Osteocyte (in vitro differentiated cells): ENCODE measurements at places on chromosomes 4 and X.
A peak's percentile ranks its signal among the peaks of the same experiment; 100 is the strongest.

DNA sequence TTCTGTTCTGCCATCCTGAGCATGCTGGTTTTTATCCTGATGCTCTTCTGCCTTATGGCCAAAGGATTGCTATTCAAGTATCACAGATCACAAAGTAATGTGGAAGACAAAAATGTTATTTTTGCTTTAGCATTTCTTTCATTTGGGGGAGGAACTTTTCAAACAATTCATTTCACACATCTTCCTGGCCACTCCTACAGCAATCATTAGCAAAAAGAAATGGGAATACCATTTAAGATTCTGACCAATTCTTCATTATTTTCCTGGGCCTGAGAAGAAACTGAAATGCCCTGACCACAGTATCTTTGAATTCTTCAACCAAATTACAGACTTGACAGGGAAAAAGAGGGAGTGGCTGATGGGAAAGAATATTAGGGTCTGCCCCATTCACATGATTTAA is 38.0 kb upstream of the GRID2 start:
- DNase-seq: no peak

GRCh38 chrX:9681422-9681821 is 84.2 kb downstream of the GPR143 start:
- no peak for DNase-seq

DNA sequence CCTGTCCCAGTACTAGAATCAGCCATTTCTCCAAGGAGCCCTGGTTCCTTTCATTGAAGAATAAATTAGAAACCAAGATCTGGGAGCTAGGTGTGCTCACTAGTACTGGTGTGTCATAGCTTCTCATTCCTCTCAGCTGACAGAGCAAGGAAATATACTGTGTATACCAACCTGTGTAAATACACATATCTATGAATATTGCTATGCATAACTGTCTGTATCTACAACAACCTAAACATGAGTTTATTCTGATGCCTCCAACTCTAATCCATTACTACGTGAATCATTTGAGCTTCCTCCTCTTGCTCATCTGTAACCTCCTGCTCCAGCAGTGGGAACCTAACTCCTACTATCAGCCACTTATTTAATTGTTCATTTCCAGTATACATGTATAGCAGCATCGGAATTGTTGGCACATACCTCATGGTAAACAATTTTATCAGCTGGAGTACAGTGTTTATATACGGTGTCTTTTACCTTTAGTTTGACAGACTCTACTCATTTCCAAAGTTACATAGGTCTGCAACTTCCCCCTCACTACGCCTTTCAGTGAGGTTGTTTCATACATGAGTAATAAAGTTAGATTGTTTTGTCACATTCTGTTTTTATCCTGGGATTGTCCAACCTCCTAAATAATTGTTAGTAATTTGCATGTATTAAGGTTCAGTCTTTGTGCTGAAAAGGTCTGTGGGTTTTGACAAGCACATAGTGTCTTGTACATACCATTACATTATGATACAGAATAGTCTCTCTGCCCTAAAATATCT is 7.1 kb upstream of the SCRG1 start:
- DNase-seq: no peak

GRCh38 chrX:132118358-132118757 is 9.5 kb downstream of the FRMD7 start:
- DNase-seq: no peak

- DNase-seq: no peak
Measured at GRCh38 chr4:94571715-94572114, 120.0 kb downstream of the PDLIM5 start.

GRCh38 chrX:152843852-152844251 is 13.0 kb downstream of the NSDHL start:
- no peak for DNase-seq

DNA sequence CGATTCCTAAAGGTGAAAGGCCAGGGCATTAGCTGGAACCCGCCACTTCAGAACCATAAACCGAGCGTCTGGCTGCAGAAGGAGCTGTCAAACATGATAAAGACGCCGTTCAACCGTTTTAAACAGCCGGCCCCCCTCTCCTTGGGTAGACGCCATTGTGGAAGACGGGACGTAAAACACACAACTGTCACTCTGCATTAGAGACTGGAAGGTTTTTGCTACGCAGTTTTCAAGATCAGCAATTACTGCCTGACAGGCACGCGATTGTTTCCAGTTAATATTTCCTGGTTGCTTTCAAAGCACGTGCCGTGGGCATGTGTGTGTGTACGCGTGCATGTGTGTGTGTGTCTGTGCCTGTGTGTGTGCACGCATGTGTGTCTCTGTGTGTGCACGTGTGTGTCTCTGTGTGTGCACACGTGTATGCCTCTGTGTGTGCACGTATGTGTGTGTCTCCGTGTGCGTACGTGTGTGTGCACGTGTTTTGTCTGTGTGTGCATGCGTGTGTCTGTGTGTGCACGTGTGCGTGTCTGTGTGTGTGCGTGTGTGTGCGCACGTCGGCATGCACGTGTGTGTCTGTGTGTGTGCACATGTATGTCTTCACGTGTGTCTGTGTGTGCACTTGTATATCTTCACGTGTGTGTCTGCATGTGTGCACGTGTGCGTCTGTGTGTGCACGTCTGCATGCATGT is 48.8 kb downstream of the SHOX start:
- no peak for DNase-seq

GRCh38 chr4:134337574-134337973 is 136.0 kb upstream of the PABPC4L start:
- no peak for DNase-seq

GRCh38 chr4:151672996-151673395 is 87.8 kb downstream of the GATB start:
- DNase-seq: no peak

GRCh38 chrX:69036674-69037573 is 128.3 kb downstream of the PJA1 start:
- DNase-seq: peak; percentile 77

- no peak for DNase-seq
Measured at GRCh38 chr4:148926276-148927260, 484.4 kb upstream of the NR3C2 start.

DNA sequence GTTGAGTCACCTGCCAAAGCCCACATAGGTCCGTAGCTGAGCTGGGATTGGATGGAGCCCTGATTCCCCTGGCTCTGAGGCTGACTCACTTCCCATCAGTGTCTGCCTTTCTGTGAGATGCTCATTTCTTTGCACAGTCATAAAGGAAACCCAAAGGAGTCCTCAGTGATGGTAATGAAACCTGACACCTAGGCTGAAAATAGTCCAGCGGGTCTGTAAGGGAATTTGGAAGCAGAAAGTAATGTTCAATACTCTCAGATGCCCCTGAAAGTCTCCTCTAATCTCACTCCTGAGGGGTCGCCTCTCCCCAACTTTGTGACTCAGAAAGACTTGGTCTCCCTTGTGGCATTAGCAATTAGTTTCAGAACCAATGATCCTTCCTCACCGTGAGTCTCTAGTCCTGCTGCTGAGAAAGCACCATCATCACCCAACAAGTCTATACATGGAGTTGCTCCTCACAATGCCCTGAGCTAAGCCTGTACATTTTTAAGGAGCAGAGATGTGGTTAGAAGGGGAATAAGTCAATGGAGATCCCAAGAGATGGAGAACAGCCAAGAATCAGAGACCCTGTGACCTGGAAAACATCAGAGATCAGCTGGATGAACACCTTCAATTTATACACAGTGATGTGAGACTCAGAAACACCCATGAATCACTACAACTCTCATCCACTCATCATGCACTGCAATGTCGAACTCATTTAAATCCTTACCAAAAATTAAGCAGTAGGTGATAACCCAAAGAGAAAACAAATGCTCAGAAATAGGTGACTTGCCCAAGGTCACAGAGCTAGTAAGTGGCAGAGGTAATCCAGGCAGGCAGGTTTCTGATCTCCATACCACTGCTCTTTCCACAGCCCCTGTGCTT is 219.0 kb upstream of the CPEB2 start:
- no peak for DNase-seq

- DNase-seq: no peak
Measured at GRCh38 chrX:82711457-82711856, 796.6 kb upstream of the POU3F4 start.

- no peak for DNase-seq
Measured at GRCh38 chr4:88791274-88791673, 93.6 kb upstream of the NAP1L5 start.
